ENCODE measurements at places on chromosomes 4 and X.

DNA sequence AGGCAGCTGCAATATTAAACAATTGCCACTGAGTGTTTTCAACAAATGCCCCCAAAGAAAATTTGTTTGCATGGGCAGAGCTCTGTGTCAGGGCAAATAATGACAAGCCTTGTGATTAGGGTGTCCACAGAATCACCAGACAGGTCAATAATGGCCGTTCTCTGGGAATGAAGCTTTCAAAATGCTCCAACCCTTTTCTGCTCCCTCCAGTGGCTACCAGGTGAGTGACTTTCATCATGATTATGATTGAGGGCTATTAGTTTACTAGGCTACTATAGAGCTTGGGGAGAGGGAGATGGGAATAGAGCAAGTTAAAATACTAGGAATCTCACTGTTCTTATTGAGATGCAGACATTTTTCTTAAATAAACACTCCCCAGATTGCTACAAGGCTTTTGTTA, 23.5 kb downstream of the IRS4 start:
- no peaks in the 10 kb centered on the region for H3K36me3 ChIP-seq
- no peak overlapping the region for H3K4me3 ChIP-seq
- DNase-seq, result no peak
- no peaks in the 10 kb centered on the region for H3K27me3 ChIP-seq
- no peaks in the 10 kb centered on the region for H3K4me1 ChIP-seq
- no peak overlapping the region for H3K27ac ChIP-seq

DNA sequence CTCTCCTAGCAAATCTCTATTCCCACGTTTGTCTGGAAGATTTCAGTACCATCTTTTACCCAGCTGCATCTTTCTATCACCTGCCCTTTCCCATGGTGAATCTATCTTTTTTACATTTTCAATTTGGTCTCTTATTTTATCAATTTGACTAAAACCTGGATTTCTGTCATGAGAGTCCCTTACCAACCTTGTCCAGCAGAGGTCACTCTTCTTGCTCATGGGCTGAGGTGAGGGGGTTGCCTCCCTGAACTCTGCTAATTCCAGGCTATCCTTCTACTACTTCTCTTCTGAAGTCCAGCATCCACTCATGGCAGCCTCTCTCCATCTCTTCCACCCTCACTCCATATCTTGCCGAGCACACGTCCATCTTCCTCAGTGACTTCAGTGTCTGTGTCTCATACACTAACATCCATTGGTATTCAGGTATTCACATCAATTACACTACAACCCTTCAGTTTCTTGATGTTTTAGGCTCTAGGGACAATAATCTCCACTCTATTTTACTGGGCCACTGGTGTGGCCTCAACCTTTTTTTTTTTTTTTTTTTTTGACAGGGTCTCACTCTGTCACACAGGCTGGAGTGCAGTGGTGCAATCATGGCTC, 17.8 kb upstream of the ZNF827 start:
- H3K27ac ChIP-seq, result no peak overlapping the region
- DNase-seq, result no peak
- no peaks in the 10 kb centered on the region for H3K36me3 ChIP-seq
- no peaks in the 10 kb centered on the region for H3K4me1 ChIP-seq

DNA sequence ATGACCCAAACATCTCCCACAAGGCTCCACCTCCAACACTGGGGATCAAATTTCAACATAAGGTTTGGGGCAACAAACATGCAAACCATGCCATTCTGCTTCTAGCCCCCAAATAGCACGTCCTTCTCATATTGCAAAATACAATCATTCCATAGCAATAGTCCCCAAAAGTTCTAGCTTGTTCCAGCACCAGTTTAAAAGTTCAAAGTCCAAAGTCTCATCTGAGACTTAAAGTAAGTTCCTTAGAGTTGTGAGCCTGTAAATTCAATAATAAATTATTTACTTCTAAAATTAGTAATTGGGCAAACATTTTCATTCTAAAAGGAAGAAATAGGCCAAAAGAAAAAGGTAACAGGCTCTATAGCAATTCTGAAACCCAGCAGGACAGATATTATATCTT, 8.9 kb upstream of the TASL start:
- H3K36me3 ChIP-seq, result peaks cover 2% of the 10 kb centered on the region
- DNase-seq, result no peak

GRCh38 chr4:111761531-111761930, 383.7 kb upstream of the FAM241A start:
- H3K4me3 ChIP-seq, result no peak overlapping the region
- H3K27me3 ChIP-seq, result peaks cover 2% of the 10 kb centered on the region
- H3K4me1 ChIP-seq, result no peaks in the 10 kb centered on the region
- H3K36me3 ChIP-seq, result no peaks in the 10 kb centered on the region
- no peak for DNase-seq

GRCh38 chr4:15149234-15149838, 147.1 kb downstream of the CPEB2 start:
- H3K27me3 ChIP-seq, result peaks cover 2% of the 10 kb centered on the region
- no peak for DNase-seq
- H3K4me3 ChIP-seq, result no peak overlapping the region

DNA sequence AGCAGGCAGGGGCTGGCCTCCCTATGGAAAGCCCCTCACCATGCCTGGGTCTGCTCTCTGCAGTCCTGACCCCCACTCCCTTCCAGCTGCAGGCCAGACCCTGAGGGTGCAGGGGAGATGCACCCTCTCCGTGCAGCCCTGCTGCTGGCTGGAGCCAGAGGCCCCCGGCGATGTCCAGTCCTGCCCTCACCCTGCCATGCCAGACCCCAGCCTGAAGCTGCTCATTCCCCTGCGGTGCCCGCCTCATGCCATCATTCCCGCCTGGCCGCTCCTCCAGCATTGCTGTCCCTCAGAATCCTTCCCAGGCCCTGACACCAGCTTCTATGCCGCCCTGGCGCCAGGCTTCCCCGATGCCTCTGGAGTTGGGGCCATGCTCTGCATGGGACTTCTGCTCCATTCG, 72.4 kb downstream of the SORCS2 start:
- no peak overlapping the region for H3K4me3 ChIP-seq
- H3K4me1 ChIP-seq, result no peaks in the 10 kb centered on the region
- H3K36me3 ChIP-seq, result no peaks in the 10 kb centered on the region
- H3K27me3 ChIP-seq, result no peaks in the 10 kb centered on the region

- no peak for DNase-seq
- peak within 1 kb of the TSS; percentile 98 for H3K27ac ChIP-seq
- H3K4me1 ChIP-seq, result peaks cover 19% of the 10 kb centered on the region
- peaks cover 23% of the 10 kb centered on the region for H3K36me3 ChIP-seq
- H3K4me3 ChIP-seq, result peak within 1 kb of the TSS; percentile 97
These were observed at the start of gene ARHGAP4 for GRCh38 chrX:153925739-153926551. Gene ARHGAP4 (minus strand): TSS chrX:153926264. CDS start chrX:153926202, 62 bp downstream.

GRCh38 chrX:96407072-96407471, 277.6 kb upstream of the DIAPH2 start:
- no peak overlapping the region for H3K27ac ChIP-seq
- H3K36me3 ChIP-seq, result no peaks in the 10 kb centered on the region
- no peaks in the 10 kb centered on the region for H3K27me3 ChIP-seq
- H3K4me1 ChIP-seq, result no peaks in the 10 kb centered on the region

GRCh38 chr4:5931526-5931925, 38.6 kb upstream of the CRMP1 start:
- H3K36me3 ChIP-seq, result no peaks in the 10 kb centered on the region
- no peaks in the 10 kb centered on the region for H3K4me1 ChIP-seq
- no peak overlapping the region for H3K4me3 ChIP-seq
- H3K27ac ChIP-seq, result no peak overlapping the region

DNA sequence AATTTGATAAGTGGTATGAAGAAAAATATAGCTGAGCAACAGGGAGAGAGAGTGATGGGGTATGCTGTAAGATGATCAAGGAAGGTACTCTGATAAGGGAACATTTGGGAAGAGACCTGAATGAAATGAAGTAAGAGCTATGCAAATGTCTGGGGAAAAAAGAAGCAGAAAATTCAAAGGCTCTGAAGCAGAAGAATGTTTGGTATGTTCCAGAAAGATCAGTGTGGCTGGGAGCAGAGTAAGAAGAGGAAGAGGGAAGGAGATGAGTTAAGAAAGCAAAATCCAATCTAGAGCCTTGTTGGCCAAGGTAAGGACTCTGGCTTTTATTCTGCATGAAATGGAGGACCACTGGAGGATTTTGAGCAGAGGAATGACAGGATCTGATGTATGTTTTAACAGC, 90.0 kb downstream of the AWAT2 start:
- no peak overlapping the region for H3K4me3 ChIP-seq
- no peaks in the 10 kb centered on the region for H3K36me3 ChIP-seq
- H3K27ac ChIP-seq, result no peak overlapping the region
- no peaks in the 10 kb centered on the region for H3K27me3 ChIP-seq
- H3K4me1 ChIP-seq, result no peaks in the 10 kb centered on the region

GRCh38 chr4:79164907-79165610, 160.8 kb downstream of the NAA11 start:
- H3K4me3 ChIP-seq, result no peak overlapping the region
- H3K27me3 ChIP-seq, result no peaks in the 10 kb centered on the region
- no peaks in the 10 kb centered on the region for H3K36me3 ChIP-seq
- no peak for DNase-seq
- no peak overlapping the region for H3K27ac ChIP-seq

- peaks cover 2% of the 10 kb centered on the region for H3K27me3 ChIP-seq
- H3K27ac ChIP-seq, result no peak overlapping the region
- DNase-seq, result no peak
- H3K4me3 ChIP-seq, result no peak overlapping the region
- H3K36me3 ChIP-seq, result no peaks in the 10 kb centered on the region
- peaks cover 7% of the 10 kb centered on the region for H3K4me1 ChIP-seq
These were observed 273.8 kb upstream of the CLNK start for GRCh38 chr4:10958226-10958856.

- no peaks in the 10 kb centered on the region for H3K27me3 ChIP-seq
- H3K27ac ChIP-seq, result no peak overlapping the region
- no peaks in the 10 kb centered on the region for H3K4me1 ChIP-seq
- H3K36me3 ChIP-seq, result no peaks in the 10 kb centered on the region
These were observed 200.5 kb downstream of the PABPC4L start for GRCh38 chr4:134001057-134001456.

DNA sequence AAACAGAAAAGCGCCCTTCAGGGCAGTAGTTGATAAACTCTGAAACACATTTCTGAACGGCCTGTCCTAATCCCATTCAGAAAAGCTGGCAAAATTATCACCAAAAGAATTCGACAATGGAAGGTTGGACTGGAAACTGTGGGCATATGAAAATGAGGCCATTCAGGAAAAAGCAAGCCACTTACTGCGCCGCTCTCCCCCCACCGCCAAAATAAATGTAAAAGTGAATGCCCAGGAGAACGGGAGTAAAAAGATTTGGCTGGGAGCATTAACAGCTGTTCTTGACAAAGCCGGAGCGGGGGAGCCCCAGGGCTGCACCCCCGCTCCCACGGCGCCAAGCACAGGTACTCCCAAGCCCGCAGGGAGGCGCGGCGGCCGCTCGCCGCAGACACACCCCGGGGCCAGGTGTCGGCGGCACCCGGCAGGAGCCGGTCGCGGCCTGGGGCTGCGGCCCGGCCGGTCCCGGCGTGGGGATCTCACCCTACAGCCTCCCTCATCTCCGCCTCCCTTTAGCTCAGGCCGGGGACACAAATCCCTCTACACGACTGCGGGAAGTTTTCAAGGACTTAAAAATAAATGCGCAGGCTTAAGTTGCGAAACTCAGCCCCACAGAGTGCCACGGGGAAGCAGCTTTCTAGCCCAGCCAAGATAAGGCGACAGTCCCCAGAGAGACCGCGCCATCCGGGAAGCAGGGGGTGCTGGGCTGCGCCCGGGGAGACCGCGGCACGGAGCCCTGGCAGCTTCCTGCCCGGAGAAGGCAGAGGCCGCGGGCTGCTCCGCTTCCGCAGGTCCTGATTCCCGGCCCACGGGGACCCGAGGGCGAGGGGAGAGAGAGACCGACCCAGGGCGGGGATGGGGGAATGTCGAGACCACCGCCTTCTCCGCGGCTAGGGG, 593 bp downstream of the SH3RF1 start:
- peaks cover 68% of the 10 kb centered on the region for H3K27me3 ChIP-seq
- H3K4me1 ChIP-seq, result peaks cover 5% of the 10 kb centered on the region
- H3K36me3 ChIP-seq, result no peaks in the 10 kb centered on the region
- peak; percentile 62 for DNase-seq
- no peak overlapping the region for H3K27ac ChIP-seq

GRCh38 chrX:104351173-104351769, 96.5 kb upstream of the ESX1 start:
- H3K4me1 ChIP-seq, result no peaks in the 10 kb centered on the region
- no peak overlapping the region for H3K27ac ChIP-seq
- DNase-seq, result no peak
- no peak overlapping the region for H3K4me3 ChIP-seq
- H3K27me3 ChIP-seq, result peaks cover 6% of the 10 kb centered on the region
